Keratinocyte (primary cell): ENCODE measurements at places on chromosomes 5 and 9. TPM values are rescaled to one million over a fixed set of nuclear protein-coding genes. Genes with fewer than 3 reads are reported as not detected.

DNA sequence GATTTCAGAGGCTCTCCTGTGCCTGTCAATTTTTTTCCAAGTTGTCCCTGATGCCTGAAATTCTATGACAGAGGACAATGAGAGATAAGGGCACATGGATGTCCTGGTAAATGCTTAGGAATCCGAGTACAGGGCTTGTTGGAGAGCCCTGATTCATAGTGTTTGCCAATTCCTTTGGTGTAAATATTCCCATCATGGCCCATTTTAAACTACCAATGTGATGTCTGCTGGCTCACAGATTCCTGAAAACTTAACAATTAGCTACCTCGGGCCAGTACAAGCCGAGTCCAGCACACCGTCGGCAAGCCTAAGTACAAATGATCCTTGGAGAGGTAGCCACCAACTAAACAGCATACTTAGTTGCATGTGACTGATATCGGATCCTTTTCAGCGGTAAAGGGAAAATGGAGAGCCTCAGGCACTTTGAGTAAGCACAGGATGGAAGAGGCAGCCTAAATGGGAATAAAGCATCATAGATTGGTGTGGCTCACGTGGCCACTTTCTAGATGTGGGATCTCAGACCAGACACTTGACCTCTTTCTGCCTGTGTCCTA is 3.6 kb downstream of the ITK start:
- no peak for DNase-seq

- no peak for DNase-seq
These were observed 193.3 kb downstream of the TMEM38B start for GRCh38 chr9:105887679-105888078.

The MPDZ gene
- polyA plus RNA-seq, result 6.6 to 9.0 TPM (median 8.6 TPM) in 3 replicates

The SLC31A2 gene
- 111 to 164 TPM (median 122 TPM) in 3 replicates for polyA plus RNA-seq

GRCh38 chr5:56817263-56818014 is 2.1 kb downstream of the MAP3K1 start:
- no peak for DNase-seq

DNA sequence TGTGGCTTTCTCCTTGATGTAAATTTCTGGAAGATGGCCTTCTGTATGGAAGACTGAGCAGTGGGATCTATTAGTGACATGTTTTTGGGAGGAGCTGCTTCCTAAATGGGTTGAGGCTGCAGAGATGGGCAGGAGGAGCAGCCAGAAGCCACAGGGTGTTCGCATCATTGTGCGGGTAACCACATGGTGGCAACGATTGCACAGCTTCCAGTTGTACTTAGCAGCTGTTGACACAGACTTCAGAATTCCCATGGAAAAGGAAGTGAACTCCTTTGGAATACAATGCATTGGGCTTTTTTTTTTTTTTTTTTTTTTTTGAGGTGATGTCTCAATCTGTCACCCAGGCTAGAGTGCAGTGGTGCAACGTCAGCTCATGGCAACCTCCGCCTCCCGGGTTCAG is 297.3 kb downstream of the NR3C1 start:
- DNase-seq, result no peak

- no peak for DNase-seq
These were observed 73.6 kb downstream of the CDH12 start for GRCh38 chr5:22779499-22779898.

DNA sequence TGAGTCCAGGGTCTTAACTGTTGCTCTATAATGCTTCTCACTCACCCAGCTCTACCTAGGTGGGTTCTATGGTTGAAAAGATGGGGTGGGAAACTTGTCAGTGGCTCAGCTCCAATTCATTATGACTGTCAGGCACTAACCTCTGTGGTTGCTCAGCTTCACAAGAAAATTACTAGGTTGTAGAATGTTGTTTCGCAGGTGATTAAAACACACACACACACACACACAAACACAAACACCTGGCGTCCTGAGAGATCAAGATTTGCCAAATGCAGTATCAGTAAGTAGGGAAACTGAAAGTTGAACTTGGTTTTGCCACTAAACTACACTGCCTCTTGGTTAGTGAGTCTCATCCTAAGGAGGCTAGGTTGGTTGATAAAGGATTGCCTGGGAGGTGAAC is 2.8 kb downstream of the MCCC2 start:
- DNase-seq, result no peak

The ADRB2 gene
- 29.4 to 39.7 TPM (median 36.3 TPM) in 3 replicates for polyA plus RNA-seq

The IL4 gene
- not detected in 3 replicates for polyA plus RNA-seq

- no peak for DNase-seq
These were observed 9.1 kb downstream of the TTC33 start for GRCh38 chr5:40746703-40747102.

The IFNK gene
- polyA plus RNA-seq, result 20.6 to 32.7 TPM (median 29.2 TPM) in 3 replicates

- DNase-seq, result no peak
These were observed 572.9 kb upstream of the SGCD start for GRCh38 chr5:155753943-155754581.

The AGGF1 gene
- 9.4 to 20.1 TPM (median 16.3 TPM) in 3 replicates for polyA plus RNA-seq

DNA sequence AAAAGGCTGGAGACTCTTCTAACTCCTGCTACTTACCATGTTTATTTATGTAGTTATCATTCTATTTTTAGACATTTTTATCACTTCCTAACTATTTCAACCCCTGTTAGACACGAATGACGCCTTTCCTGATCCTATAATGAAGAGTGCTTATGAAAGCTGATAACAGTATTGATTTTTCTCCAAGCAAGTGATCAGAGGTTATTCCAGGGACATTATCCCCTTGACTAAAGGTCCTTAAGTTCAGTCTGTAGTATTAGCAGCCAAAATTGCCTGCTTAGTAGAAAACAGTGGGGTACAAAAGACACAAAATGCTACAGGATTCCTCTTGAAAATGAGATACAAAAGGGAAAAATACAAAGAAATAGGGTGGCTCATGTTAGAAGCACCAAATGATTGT is 235.6 kb downstream of the DNAH5 start:
- DNase-seq, result no peak

DNA sequence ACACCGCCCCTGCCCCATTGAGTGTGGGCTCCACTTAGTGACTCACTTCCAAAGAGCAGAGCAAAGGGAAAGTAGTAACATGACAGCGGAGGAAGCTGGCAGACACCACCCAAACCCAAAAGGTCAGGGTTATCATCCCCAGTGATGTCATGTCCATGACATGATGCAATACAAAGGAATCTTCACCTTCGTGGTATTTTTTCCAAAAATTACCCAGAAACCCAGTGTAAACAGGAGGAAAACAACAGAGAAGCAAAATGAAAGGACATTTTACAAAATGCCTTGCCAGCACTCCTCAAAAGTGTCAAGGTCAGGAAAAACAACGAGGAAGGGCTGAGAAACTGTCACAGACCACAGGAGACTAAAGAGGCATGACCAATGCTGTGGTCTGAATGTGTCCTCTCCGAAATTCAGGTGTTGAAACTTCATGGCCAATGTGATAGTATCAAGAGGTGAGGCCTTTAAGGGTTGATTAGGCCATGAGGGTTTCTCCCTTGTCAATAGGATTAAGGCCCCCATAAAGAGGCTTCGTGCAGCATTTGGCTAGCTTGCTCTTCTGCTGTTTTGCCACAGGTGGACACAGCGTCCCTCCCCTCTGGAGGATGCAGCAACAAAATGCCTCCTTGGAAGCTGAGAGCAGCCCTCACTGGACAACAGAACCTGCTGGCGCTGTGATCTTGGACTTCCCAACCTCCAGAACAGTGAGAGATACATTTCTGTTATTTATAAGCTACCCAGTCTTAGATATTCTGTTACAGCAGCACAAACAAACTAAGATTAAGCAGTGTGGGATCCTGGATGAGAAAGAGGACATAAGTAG is 30.5 kb upstream of the MED10 start:
- no peak for DNase-seq

The IL31RA gene
- polyA plus RNA-seq, result 4.6 to 6.7 TPM (median 6.0 TPM) in 3 replicates

The CAVIN4 gene
- polyA plus RNA-seq, result 0.10 to 0.18 TPM (median 0.18 TPM) in 3 replicates

GRCh38 chr5:74274326-74274725 is 366.2 kb downstream of the ENC1 start:
- DNase-seq, result no peak
